Activated CD4-positive, alpha-beta T cell treated with anti-CD3 and anti-CD28 coated beads, Interleukin-2, Interleukin-6, amounts not matched to agents 100 ng/mL and 50 ng/mL, durations not matched to agents 16 hours and 8 hours (primary cell): ENCODE measurements at places on chromosomes 12 and 14.

DNA sequence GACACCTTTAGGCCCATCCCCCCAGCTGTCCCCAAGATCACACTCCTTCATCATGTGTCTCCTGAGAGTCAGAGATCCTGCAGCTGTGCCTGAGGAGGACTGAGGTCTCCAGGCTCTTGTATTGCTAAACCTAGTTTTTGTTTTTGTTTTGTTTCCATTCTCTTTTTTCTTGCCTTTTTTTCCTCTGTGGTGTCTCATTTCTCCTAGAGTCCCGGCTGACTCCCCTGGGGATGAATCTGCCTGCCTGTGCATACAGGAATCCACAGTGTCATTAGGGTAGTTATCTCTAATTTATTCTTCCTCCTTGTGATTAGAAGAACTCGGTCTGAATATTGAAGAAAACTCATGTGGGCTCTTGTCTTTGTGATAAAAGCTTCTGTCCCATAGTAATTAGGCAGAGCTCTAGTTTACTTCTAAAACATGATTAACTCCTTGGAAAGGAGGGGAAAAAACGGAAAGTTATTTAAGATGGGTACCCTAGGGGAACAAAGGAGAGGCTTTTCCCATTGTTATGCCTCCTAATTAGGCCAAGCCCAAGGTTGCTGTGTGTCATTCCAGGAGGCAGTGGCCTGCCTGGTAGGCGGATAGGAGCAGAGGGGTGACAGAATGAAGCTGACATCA is 343.2 kb downstream of the ZFP36L1 start:
- DNase-seq = no peak

GRCh38 chr14:100241279-100241678 is 2.3 kb downstream of the YY1 start:
- no peak for DNase-seq

DNA sequence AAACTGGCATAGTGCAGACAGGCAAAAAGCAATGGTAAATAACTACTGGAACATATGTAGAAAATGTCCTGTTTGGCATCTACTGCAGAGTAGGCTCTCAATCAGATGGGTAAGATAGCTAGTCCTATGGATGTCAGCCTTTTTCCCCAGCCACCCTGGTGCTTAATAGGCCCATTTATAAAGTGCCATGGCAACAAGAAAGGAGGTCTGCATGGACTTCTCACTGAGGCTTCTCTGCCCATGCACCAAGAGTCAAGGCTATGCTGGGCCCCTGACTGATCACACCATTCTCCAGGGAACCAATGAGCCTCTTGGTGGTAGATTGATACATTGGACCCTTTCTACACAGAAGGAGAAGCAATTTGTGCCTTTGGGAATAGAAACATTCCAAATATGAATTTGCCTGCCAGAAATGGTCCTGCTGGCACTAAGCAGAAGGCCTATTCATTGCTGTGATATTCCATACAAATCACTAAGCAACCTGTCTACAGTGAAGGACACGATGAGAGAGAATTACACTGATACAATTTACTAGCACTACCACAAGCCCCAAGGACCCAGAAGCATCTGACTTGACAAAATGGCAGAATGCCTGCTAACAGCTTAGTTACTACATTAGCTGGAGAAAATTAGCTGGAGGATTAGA is 43.8 kb downstream of the RESF1 start:
- DNase-seq = no peak

- DNase-seq = no peak
Observed at GRCh38 chr14:77041881-77042545, 13.5 kb upstream of the IRF2BPL start.

GRCh38 chr12:39476121-39476520 is 33.2 kb upstream of the KIF21A start:
- DNase-seq = no peak

DNA sequence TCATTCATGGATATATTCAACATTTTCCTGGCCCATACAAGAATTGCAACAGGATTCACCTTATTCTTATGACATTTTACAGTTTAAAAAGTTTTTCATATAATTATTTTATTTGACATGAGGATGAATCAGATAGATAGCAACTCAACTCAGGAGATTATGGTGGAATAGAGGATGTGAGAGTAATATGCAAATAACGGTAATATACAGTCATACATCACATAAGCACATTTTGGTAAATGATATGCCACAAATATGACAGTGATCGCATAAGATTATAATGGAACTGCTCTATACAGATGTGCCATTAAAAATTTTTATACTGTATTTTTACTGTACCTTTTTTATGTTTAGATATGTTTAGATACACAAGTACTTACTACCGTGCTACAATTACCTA is 24.1 kb upstream of the CRADD start:
- no peak for DNase-seq

- no peak for DNase-seq
Observed at GRCh38 chr12:2332236-2332635, 279.4 kb downstream of the CACNA1C start.

DNA sequence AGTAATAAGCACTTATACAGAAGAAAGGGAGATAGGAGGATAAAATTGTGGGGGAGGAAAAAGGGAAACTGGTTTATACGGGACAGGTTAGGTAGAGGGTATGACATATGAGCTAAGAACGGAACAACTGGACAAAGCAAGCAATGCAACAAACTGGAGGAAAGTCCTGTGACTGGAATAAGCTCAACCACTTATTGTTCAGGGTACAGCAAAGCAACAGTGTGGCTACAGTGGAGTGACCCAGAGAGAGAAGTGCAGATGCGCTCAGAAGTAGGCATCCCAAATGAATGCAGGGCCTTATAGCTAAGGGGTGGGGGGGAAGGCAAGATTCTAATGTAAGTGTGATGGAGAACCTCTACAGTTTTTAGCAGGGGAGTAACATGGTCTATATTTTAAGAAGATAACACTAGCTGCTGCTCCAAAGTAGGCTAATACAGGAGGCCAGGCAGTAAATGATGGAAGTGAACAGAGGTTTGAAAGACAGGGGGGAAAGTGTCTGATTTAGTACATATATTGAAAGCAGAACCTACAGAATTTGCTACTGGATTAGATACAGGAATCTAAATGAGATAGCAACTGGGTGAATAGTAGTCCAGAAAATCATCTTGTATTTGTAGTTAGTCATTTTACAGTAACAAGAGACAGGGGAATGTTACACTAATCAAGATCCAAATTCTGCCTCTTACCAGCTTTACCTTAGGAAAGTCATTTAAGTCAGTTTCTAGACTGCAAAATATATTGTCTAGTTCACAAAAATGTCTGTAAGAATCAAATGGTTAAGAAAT is 3.3 kb downstream of the UBE2N start:
- no peak for DNase-seq

DNA sequence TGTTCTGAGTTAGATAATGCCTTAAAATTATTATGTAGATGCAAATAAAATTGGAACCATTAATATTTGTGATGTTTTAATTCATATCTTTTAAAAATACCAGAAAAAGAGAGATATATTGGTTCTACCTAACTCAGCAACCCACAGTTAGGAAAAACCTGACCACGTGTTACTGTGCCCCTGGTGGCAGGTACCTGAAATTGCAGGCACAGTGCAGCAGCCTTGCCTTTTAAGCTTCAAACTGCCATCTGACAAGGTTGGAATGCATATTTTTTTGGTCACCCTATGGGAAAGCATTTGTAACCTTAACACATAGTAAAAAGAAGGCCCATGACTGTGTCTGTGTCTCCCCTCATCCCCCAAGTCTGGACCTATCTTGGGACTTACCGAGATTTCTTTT is 109.4 kb upstream of the NOS1 start:
- DNase-seq = peak; percentile 4

GRCh38 chr14:26766726-26767125 is 168.9 kb upstream of the NOVA1 start:
- DNase-seq = no peak

DNA sequence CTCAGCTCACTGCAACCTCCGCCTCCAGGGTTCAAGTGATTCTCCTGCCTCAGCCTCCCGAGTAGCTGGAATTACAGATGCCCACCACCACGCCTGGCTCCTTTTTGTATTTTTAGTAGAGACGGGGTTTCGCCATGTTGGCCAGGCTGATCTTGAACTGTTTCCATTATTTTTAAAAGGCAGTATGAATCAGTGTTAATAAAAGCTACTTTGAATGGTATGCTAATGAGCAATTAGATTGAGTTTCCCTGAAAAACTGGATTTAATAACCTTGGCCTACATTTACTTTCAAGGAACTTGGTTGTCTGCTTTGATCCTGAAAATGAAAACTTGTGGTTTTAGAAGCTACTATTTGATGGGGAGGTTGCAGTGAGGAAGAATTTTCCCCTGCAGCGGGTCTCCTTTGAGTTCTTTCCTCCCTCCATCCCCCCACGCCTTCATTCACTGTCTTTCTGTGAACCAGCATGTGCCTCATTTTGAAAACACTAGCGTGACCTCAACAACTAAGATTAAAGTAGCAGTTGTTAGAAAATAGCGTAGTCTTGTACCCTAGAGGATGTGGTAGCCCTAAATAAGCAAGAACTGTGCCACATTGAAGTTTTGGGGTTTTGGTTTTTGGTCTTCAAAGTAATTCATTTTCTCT is 17.8 kb upstream of the RPS6KA5 start:
- peak; percentile 92 for DNase-seq

GRCh38 chr12:89251342-89252271 is 100.7 kb downstream of the DUSP6 start:
- peak; percentile 11 for DNase-seq

DNA sequence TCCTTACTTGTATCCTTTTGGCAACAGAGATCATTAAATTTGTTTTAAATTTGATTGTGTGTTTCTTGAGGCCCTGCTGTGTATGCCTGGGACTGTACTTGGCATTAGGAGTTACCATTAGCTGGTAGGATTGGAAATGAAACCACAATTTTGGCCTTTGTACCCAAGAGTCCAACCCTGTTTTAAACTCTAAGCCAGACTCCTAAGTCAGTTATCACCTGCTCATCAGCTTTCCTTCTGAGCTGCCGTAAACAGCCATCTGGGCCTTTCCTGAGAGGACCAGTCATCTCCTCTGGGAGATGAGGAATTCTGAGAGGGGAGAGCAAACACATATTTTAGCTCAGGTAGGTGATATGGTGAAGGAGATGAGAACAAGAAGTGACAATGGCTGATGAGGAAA is 74.3 kb upstream of the SRSF5 start:
- DNase-seq = no peak

- DNase-seq = no peak
Observed at GRCh38 chr14:76923431-76924370, 97.5 kb downstream of the LRRC74A start.

DNA sequence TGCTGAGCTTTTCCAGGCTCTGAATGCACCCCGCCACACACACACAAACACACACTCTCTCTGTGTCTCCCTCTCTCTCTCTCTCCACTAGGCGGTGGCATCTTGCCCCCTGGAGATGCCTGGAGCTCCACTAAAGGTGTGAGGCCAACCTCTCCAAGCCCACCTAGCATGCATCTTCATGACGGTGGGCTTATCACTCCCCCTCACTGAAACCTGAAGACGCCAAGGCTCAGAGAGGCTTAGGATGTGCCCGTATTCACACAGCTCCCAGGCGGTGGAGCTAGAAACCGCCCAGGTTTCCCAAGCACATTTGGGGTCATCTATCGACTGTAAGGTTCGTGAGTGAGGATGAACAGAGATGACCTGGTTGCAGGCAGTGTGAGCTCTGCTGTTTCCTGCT is 42.6 kb upstream of the BCL11B start:
- DNase-seq = no peak

GRCh38 chr14:34665785-34666435 is 36.0 kb upstream of the SNX6 start:
- DNase-seq = peak; percentile 18

GRCh38 chr12:40336573-40337199 is 111.9 kb downstream of the LRRK2 start:
- no peak for DNase-seq

DNA sequence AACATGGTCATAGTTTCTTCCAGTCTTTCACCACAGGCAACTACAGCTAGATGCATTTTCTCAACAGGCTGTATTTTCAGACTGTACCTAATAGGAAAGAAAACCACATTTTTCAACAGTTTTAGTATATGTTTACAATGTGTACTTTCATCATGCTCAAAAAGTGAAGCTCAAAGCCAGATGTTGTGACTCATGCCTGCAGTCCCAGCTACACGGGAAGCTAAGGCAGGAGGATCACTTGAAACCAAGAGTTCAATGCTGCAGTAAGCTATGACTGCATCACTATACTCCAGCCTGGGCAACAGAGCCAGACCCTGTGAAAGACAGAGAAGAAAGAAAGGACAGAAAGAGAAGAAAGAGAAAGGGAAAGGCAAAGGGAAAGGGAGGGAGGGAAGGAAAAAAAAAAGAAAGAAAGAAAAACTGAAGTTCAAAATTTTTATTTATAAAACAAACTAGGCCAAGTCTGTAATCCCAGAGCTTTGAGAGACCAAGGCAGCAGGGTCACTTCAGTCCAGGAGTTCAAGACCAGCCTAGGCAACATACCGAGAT is 25.5 kb downstream of the GXYLT1 start:
- peak; percentile 44 for DNase-seq

- DNase-seq = peak; percentile 69
Observed at GRCh38 chr12:57063991-57064685, 14.2 kb upstream of the MYO1A start.

DNA sequence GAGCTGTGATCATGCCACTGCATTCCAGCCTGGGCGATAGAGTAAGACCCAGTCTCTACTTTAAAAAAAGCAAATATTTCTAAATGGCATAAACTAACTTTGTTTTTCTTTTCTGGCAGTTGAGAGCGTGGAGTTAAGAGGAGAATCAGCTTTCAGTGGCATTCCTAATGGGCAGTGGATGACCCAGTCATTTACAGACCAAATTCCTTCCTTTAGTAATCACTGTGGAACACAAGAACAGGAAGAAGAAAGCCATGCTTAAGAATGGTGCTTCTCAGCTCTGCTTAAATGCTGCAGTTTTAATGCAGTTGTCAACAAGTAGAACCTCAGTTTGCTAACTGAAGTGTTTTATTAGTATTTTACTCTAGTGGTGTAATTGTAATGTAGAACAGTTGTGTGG is 21.2 kb downstream of the TDG start:
- no peak for DNase-seq
